Mammary epithelial cell (primary cell): ENCODE measurements at places on chromosomes 13 and 19.

DNA sequence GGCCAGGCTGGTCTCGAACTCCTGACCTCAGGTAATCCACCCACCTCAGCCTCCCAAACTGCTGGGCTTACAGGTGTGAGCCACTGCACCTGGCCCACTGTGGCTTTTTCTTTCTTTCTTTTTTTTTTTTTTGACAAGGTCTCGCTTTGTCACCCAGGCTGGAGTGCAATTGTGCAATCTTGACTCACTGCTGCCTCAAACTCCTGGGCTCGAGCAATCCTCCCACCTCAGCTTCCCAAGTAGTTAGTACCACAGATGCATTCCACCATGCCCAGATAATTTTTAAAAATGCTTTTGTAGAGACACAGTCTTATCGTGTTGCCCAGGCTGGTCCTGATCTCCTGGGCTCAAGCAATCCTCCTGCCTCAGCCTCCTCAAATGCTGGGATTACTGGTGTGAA, 12.1 kb upstream of the FCGBP start:
- DNase-seq = peak; percentile 75

DNA sequence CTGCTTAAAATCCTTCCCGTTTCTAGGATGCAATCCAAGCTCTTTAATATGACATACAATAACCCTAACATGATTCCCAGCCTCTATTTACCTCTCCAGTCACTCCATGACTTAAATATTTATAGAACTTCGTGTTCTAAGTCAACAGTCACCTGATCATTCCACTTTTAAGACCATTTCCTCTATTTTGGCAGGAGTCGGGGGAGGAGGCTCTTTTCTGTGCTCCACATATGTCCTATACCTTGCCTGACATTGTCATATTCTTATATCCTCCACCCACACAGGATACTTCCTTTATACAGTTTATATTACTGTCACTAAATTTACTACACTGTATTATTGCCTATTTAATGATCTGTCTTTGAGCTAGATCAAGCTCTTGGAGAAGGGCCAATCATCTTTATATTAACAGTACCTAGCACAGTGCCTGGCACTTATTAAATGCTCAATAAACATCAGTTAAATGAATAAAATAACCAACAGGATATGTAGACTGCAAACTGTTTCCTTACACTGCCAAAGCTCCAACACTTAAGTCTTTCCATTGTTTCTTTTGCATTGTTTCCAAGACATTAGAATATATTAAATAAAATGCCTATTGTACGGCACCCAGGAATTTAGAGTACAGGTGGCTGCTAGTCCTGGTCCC, 2.7 kb downstream of the ARGLU1 start:
- no peak for DNase-seq

DNA sequence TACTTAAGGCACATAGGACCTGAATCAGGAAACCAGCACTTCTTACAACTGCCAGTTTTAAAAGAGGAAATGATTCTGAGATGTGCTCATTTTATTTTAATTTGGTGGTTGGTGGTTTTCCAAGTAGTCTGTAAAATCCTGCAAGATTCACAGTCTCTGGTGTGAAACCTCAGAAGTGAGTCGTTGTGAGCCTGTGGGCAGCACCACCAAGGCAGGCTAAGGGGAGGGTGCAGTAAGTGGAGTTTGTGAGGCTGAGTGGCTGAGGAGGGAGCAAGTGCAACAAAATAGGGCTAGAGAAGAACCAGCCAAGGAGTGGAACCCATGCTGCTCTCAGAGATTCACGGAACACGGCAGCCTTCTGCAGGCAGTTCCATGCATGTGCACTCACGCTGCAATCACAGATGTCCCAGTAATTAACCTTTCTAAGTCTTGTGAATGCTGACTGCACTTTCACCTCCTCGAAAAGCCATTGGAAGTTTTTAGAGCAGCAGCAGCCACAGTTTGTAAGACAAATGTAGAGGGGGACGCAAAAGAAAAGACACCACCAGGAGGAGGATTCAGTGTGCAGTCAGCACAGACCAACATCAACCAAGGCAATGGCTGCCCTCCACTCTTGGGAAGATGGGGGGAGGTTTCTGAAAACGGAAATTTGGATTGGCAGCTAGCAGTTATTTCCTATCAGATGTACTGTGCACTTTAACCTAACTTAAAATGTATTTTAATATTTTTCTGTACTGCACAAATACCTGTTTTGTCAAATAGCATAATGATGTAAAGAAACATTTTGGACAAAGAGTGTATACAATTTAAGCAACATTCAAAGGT, 44.9 kb downstream of the ESD start:
- no peak for DNase-seq

DNA sequence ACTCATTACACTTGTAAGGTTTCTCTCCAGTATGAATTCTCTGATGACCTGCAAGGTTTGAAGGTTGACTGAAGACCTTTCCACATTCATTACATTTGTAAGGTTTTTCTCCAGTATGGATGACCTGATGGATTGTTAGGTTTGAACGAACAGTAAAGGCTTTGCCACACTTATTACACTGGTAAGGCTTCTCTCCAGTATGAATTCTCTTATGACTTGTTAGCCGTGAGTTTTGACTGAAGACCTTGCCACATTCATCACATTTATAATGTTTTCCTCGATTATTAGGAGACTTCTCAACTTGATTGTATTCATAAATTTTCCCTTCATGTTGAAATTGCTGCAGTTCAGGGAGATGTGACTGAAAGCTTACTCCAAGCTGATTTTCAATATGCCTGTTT, 6.8 kb upstream of the ZNF347 start:
- DNase-seq = no peak

- peak; percentile 68 for DNase-seq
Measured at GRCh38 chr13:82636119-82636518, 1246.2 kb downstream of the SLITRK1 start.

GRCh38 chr13:97574926-97575325, 141.0 kb downstream of the RAP2A start:
- peak; percentile 3 for DNase-seq

GRCh38 chr13:74305876-74306275, 171.7 kb upstream of the KLF12 start:
- peak; percentile 25 for DNase-seq

- no peak for DNase-seq
Measured at GRCh38 chr13:77000475-77000874, 8.6 kb downstream of the CLN5 start.

- no peak for DNase-seq
Measured at GRCh38 chr13:51874651-51875050, 12.9 kb downstream of the CCDC70 start.

DNA sequence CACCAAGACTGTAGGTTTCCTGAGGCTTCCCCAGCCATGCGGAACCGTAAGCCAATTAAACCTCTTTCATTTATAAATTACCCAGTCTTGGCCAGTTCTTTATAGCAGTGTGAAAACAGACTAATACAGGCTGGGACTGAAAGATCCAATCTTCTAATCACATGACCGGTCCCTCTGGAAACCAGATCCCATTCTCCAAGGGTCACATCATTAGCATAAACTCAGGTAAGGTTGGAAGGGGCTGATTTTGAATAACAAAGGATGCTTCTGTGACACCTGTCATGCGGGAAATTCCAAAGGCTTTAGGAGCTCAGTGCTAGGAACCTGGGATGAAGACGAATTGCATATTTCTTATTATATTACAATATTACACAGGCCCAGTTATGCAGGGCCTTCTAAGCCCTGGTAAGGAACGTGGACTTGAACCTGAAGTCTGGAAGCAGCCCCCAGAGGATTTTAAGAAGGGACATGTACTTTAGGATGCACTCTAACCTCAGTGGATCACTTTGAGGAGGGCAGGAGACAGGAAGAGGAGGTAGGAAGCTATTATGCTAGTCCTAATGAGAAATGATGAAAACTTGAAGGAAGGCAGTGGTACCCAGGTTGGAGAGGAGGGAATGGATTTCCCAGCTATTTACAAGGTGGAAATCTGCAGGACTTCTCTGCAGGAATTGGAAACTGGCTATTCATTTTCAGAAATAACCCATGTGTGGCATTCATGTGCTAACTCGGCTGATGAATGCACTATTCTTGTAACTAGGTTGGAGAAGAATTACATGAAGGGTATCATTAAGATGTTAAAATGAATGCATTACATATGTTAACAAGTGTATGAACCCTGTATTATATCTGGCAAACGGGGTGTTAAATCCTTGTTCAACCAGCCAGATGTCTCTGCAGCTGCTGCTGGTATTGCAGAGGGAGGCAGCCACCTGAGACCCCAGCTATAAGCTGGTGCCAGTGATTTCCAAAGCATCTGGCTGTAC, 19.3 kb downstream of the TNFSF11 start:
- no peak for DNase-seq

DNA sequence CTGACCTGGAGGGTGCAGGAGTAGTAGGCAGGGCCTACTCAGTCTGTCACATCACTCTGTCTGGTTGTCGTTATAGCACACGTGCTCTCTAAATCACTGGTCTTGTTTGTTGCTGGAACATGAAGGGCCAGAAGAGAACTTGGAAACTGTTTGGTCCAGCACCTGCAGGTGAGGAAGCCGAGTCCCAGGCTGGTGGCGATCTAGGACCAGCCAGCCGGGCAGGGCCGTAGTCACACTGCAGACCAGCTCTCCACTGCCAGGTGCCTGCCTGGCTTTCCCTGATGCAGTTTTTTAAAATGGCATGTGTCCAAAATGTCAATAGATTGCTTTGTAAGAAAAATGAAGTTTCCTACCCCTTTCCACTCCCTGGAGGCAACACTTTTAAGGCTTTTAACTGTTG, 53.7 kb downstream of the GGACT start:
- no peak for DNase-seq

DNA sequence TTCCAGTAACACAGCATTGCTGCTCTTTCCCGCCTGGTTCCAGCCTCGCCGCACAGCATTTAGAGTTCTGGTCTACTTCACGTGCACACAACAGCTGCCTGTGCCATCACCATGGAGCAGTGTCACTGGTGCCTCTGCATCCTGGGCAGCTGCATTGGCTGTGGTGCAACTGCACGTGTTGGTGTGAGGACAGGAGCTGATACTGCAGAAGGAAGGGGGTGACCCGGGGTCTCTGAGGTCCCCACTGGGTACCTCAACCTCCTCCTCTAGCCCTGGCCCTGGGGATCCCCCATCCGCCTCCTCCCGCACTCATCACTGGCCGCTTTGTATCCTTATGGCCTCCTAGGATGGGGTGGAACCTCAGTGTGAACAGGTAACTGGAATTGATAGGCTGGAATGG, 112.5 kb downstream of the SOX1 start:
- no peak for DNase-seq

- no peak for DNase-seq
Measured at GRCh38 chr19:54279406-54279962, 1.4 kb downstream of the LILRB2 start.

DNA sequence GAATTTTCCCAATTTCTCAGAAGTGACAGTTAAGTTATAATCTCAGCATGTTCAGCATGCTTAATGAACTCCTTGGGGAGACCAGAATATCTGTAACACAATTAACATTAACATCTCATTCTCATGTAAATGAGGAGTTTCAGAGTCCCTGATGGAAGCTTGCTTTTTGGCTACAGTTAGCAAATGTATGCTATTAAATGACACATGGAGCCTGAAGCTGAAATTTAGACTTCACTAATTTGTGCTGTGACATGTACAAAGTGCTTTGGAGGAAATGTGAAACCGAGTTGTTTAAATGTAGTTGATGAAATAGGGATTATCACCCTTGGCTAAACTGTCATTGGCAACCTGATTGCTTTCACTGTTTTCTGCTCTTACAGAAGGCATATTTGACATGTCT, 2265.1 kb upstream of the PCDH20 start:
- DNase-seq = no peak

- no peak for DNase-seq
Measured at GRCh38 chr13:108477376-108477775, 152.0 kb upstream of the MYO16 start.

- no peak for DNase-seq
Measured at GRCh38 chr19:36686365-36687213, 823 bp upstream of the ZNF567 start.

DNA sequence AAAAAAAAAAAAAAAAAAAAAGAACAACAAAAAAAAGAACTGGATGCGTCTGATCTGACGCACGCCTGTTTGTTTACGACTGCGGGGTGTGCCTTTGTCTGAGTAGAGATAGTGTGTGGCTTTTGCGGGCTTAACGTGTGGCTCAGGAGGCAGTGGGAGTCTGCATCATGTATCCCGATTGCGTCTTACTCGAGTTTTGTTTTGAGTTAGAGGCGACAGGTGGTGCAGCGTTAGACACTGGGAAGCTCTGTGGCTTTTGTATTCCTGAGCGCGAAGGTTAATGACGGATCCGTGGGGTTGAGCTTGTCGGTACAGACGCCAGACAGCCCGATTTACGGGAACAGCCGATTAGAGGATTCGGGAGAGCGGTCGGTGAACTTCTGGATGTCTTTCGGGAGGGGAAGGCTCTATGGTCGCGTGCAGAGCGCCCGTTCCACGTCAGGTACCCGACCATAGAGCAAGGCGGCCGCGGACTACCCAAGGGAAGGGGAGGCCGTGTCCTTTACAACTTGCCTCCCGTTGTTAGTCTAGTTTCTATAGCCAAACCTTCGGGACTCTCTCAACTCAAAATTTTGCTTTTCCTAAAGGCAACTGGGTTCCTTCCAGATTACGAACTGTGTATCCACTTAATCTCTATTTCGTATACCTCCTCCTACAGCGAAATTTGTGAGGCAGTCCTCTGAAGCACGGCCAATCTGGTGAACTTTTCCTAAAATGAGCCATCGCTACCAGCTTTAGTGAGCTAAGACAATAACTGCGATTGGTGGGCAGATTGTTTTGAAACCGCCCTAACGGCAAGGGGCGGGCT, 926 bp upstream of the HNRNPUL1 start:
- DNase-seq = peak; percentile 69

- no peak for DNase-seq
Measured at GRCh38 chr19:10892256-10892655, 20.9 kb downstream of the CARM1 start.

GRCh38 chr13:32707471-32707870, 121.2 kb downstream of the PDS5B start:
- no peak for DNase-seq

DNA sequence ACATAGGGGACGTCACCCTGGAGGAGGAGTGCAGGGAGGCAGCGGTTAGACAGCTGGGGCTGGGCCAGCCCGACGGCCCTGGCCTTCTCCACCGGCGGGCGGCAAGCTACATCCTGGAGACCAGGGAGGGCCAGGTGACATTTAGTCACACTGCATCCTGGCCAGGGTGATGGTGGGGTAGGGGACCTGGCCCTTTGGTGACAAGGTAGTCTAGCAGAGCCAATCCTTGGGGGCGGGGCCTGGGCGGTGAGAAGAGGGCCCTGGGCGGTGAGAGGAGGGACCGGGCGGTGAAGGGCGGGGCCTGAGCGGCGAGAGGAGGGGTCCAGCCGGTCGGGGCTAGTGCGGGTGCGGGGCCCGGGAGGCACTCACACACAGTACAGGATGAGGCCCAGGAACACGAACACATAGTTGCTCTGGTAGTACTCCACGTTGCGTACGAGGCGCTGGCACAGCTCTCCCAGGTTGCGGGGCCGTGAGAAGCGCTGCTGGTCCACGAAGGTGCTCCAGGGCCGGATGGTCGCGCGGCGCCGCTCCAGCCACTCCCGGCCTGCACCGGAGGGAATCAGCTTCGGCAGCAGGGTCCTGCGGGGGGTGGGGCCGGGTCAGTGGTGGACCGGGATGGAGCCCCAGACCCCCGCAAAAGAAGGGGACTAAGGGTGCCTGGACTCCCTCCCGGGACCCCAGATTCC, 610 bp downstream of the RABAC1 start:
- DNase-seq = peak; percentile 73
